Activated naive CD4-positive, alpha-beta T cell (primary cell): ENCODE measurements at places on chromosomes 12 and 14.

DNA sequence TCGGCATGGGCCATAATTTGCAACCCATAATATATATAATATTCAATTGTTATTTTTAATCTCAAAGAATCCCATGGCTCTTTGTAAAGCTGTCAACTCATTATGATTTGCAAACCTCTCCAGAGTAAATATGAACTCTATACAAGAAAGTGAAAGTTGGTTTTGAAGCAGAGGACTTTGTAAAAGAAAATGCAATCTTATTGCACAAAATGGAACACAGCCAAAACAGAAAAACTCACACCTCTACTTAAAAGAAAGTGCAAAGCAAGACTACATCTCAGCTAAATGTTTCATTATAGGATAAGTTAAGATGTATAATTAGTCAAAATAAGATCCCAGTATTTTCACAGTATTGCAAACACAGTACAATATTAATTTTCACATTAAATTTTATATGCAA, 111.2 kb upstream of the FLRT2 start:
- DNase-seq: no peak

GRCh38 chr14:52352569-52352968, 38.5 kb downstream of the PTGER2 start:
- no peak for DNase-seq

DNA sequence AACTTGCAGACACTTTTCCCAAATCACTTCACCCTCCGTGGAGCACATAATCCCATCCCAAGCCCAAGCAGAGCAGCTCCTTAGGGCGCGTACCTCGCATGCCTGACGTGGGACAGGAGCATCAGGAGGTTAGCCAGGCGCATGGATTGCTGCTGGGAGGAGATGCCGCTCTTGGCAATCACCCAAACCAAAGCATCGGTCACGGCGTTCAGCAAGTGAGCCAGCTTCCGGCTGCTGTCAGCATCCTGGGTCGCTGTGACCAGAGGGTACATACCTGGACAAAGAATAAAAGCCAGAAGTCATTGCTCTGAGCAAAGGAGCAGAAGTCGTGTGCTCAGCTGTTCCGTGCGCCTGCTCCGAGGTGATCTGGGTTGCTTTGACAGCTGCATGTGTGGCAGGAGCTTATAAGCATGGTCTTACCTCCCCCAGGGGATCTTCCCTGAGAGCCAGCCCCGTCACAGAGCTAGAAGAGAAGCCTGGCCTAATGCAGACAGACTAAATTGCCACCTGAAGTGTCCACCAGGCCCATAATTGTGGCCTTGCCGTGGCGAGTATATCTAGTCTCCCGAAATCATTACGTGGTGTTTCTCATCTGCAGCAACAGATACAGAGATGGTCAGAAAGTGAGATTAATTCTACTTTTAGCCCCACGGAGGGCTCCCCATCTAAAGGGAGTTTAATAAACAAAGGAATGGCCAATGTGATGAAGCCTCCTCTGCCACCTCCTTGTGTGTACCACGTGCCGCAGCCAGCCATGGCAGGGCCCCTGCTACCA, 59.1 kb downstream of the ESR2 start:
- DNase-seq: no peak

DNA sequence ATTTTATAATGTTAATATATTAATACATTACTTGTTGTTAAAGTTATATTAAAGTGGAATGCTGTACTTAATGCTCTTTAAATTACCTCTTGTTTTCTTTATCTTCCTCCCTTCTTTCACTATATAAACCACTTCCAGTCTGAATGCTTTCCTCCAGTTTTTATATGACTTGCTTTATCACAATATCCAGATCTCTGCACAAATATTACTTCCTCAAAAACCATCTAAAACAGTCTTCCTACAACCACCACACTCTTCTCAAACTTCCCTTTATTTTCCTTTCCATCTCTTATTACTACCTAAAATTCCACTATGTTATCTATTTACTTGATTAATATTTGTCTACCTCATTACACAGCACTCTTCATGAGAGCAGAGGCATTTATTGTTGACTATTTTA, 956.6 kb downstream of the LRFN5 start:
- DNase-seq: no peak

DNA sequence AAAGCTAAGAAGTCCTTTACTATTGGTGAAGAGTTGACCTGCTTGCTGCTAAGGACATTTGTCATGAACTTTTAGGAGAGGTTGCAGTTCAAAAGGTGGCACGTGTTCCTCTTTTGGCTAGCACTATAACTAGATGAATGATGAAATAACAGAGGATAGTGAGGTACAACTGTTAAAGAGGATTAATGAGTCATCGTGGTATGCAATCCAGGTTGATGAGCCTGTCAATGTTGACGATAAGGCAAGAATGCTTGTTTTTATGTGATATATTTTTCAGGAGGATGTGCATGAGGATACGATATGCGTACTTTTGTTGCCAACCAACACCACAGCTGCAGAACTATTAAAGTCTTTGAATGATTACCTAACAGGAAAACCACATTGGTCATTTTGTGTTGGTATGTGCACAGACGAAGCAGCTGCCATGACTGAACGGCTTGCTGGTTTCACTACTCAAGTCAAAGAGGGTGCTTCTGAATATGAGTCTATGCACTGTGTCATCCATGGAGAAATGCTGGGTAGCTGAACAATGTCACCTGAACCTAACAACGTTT, 10.6 kb downstream of the CEP128 start:
- no peak for DNase-seq

DNA sequence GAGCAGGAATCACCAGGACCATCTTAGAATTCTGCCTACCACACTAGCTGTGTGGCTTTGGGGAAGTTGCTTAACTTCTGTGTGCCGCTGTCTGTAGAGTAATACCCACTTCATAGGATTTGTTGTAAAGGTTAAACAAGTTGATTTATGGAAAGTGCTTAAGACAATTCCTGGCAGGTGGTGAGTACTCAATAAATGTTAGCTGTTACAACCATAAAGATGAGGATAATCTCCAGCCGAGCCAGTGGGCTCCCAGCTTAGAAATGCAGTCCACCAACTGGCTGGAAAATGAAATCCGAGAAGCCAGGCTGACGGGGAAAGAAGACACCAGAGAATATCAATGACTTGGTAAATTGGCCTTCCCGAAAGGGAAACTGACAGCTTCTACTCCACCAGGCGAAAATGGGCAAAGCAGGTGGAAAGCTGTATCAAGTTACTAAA, 173.5 kb downstream of the CHST11 start:
- no peak for DNase-seq

- no peak for DNase-seq
These were observed 35.6 kb downstream of the DGLUCY start for GRCh38 chr14:91149462-91149861.

DNA sequence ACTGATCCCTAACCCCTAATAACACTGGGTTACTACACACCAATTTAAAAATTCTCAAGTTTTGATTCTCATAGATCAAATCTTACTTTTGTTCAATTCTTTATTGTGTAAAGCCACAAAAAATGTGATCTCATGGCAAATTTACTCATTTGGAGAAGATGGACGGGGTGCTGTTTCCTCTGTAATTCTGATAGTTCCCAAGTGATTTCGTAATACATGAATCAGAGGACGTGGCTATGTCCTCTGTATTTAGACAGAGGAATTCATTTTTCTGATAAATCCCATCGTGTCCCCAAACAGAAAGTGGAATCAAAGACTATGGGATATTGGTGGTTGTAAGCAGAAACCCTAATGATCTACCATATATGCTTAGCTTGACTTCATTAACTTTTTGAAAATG, 76.6 kb upstream of the GNG2 start:
- DNase-seq: no peak

DNA sequence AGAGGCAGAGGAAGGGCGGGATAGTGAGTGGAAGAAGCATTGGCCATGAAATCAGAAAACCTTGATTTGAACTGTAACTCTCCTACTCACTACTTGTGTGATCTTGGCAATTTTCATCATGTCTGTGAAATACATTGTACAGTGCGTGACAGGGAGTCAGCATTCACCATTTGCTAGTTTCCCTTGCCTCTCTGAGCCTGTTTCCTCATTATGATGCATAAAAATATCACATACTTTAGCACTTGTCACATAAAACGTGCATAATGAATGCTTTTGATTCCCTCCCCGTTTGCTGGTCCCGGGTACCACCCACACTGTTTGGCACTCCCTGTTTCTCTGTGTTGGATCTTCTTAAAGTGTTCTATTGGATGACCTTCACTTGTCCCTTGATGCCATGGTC, 101.1 kb upstream of the FRMD6 start:
- DNase-seq: no peak

- no peak for DNase-seq
These were observed 31.6 kb upstream of the PTPRQ start for GRCh38 chr12:80412343-80412953.

GRCh38 chr12:14982562-14982961, 9.7 kb downstream of the PDE6H start:
- no peak for DNase-seq

DNA sequence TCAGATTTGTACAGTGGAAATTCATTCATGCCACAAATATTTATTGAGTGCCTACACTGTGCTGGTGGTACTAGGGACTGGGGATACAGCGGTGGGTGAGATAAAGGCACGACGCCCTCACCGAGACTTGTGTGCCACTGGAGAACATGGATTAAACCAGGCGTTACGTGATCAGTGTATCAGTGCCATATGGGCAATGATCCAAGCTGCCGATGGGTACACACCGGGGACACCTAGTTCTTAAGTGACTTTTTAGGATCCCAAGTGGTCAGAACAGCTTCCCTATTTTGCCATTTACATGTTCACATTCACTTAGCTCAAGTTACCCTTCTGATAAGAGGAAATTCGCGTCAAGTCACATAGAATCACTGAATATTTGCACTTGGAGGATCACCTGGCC, 236.7 kb downstream of the CACNA1C start:
- no peak for DNase-seq

DNA sequence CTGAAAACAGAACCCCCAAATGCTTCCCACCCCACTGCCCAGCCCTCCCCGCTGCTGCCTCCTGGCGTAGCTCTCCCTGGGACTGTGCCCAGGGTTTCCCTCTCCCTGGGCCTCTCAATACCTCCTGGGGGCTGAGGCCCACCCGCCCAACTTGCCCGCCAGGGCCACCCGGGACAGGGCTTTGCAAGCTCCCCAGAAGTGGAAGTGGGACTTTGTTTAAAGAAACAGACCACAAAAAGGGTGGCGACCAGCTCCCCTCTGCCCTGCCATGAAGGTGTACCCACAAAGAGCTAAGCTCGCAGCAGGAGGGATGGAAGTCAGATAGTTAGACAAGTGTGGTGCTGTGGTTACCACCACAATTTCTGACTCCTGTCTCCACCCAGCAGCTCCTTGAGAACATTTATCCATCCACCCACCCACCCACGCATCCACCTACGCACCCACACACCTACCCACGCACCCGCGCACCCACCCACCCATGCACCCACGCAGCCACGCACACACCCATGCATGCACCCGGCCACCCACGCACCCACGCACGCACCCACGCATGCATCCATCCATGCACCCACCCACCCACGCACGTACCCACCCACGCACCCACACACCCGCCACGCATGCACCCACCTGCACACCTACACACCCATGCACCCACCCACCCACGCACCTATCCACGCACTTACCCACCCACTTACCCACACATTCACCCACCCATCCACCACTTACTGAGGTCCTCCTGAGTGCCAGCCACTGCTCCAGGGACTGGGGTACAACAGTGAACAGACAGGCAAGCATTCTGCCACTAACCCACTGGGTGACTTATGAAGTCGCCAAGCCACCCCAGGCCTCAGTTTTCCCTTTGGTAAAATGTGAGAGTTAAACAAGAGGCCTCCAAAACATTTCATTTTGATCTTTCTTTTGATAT, 127.3 kb downstream of the SCARB1 start:
- no peak for DNase-seq

DNA sequence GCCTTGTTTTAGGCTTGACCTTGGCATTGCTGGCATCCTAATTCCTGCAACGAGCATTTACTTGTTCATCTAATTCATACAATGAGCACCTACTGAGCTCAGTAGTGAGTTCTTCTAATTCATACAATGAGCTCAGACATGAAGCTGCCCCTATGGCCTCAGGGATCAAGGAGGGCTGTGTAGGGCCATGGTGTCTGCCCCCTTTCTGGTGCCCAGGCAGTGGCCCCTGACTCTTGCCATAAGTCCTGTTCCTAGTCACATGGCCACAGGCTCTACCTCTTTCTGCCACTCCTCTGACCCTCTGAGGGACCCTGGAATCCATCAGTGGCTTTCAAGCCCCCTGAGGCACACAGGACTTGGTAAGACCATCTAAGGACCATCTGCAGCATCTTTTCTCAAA, 148.8 kb downstream of the ZFP36L1 start:
- no peak for DNase-seq

DNA sequence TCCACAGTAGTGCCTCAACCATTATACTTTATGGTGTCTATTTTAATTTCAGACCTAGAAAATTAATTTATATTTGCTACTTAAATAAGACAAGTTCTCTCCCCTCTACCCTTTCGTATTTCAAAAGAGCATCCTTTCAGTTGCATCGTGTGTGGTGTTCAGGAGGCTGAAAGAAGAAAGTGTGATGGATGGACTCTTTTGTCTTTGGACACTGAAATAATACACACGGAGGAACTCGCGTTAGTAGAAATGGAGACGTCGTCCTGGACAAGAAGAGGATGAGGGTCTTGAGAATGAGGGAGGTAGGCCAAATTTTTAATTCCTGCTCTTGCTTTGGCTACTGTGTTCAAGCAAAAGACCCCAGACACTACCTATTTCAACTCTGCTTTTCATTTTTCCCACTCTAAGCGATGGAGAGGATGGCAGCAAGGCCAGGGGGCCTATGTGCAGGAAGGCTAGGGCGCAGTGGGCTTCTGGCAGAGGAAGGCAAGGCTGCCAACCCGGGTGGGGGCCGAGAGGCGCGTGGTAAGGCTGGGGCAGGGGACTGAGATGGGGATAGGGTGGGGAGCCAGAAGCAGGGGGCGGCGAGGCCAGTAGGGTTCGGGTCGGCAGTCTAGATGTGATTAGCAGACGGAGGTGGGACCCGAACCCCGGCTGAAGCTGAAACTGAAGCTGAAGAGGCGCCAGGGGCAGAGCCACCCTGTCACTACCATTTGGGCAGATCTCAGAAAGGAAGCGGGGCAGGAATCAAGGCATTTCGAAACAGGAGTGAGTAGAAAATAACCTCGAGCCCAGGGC, 722 bp downstream of the TMED8 start:
- DNase-seq: peak; percentile 14

- no peak for DNase-seq
These were observed 200.9 kb downstream of the GRIN2B start for GRCh38 chr12:13780453-13780852.

GRCh38 chr12:48106681-48107613, 1.1 kb upstream of the SENP1 start:
- no peak for DNase-seq
